ENCODE measurements at places on chromosomes 1 and 21. TPM values are rescaled to one million over a fixed set of nuclear protein-coding genes. Genes with fewer than 3 reads are reported as not detected.

OR10Z1 gene
- total RNA-seq = not detected

OR6N1 gene
- not detected for total RNA-seq

CRNN gene
- not detected for total RNA-seq

WDR26 gene
- total RNA-seq = 30.5 TPM

GBP6 gene
- total RNA-seq = not detected

AMIGO1 gene
- 1.4 TPM for total RNA-seq

GREM2 gene
- total RNA-seq = 0.43 TPM

CD247 gene
- total RNA-seq = not detected

VWA5B1 gene
- total RNA-seq = not detected

CFHR2 gene
- total RNA-seq = not detected

MYBPH gene
- 0.93 TPM for total RNA-seq

GJA9 gene
- total RNA-seq = not detected

MPZL1 gene
- total RNA-seq = 96.4 TPM

ORC1 gene
- total RNA-seq = 0.35 TPM

C1QB gene
- not detected for total RNA-seq

TEX38 gene
- total RNA-seq = not detected

KDM1A gene
- total RNA-seq = 56.1 TPM

PRR9 gene
- total RNA-seq = not detected

VCAM1 gene
- total RNA-seq = 5.4 TPM

BTG2 gene
- 14.0 TPM for total RNA-seq

FAM131C gene
- total RNA-seq = 0.23 TPM

DNAJC28 gene
- 1.9 TPM for total RNA-seq

RGSL1 gene
- total RNA-seq = not detected

KCNK2 gene
- total RNA-seq = 17.9 TPM

SLC35E2B gene
- 42.9 TPM for total RNA-seq

TFF2 gene
- not detected for total RNA-seq

KRTAP13-2 gene
- not detected for total RNA-seq

PTPRC gene
- not detected for total RNA-seq

AADACL4 gene
- total RNA-seq = not detected

CCDC190 gene
- total RNA-seq = 2.4 TPM

GCSAML gene
- total RNA-seq = not detected

TGFB2 gene
- total RNA-seq = 1.4 TPM

NUAK2 gene
- total RNA-seq = 4.6 TPM

LGR6 gene
- total RNA-seq = not detected

KCNE2 gene
- total RNA-seq = not detected

FNBP1L gene
- total RNA-seq = 11.8 TPM

AXDND1 gene
- total RNA-seq = not detected

DYNLT5 gene
- total RNA-seq = not detected

SPRR2G gene
- total RNA-seq = not detected

MROH7 gene
- total RNA-seq = not detected

ZNF281 gene
- total RNA-seq = 9.6 TPM

TRNP1 gene
- total RNA-seq = 207 TPM

SPRR3 gene
- not detected for total RNA-seq

WNT9A gene
- 1.5 TPM for total RNA-seq

TCHHL1 gene
- not detected for total RNA-seq

AMPD1 gene
- not detected for total RNA-seq

LIPI gene
- total RNA-seq = not detected

CHRM3 gene
- 0.09 TPM for total RNA-seq

PKNOX1 gene
- total RNA-seq = 9.7 TPM

GJC2 gene
- total RNA-seq = 0.60 TPM

LORICRIN gene
- not detected for total RNA-seq

SH2D2A gene
- total RNA-seq = not detected

SLC44A3 gene
- 0.34 TPM for total RNA-seq

INAVA gene
- not detected for total RNA-seq
